ENCODE measurements at places on chromosomes 3 and 15.
A peak's percentile ranks its signal among the peaks of the same experiment; 100 is the strongest.

DNA sequence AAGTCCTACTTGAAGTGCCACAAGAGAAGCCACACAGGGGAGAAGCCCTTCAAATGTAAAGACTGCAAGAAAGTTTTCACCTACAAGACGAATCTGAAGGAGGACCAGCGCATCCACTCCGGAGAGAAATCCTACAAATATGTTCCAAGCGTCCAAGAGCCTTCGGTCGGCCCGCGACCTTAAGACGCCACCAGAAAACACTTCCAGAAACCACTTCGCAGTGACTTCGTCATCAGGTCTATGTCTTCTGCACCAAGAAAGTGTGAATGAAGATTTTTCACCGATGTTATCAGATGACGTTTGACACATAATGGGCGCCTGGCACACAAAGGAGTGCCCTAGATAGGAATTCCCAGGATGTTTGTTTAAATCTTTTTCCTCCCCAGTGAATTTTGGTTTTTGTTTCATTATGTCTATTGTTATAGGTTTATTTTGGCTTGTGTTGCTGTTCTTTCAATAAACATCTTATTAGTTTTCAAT, 24.1 kb upstream of the ARPIN start:
- DNase-seq = no peak

GRCh38 chr3:141561426-141562034, 74.7 kb downstream of the RASA2 start:
- DNase-seq = peak; percentile 9

GRCh38 chr15:90326441-90326840, 25.6 kb upstream of the ZNF774 start:
- DNase-seq = no peak

- DNase-seq = no peak
These were observed 13.1 kb upstream of the ZBTB38 start for GRCh38 chr3:141355242-141355641.

DNA sequence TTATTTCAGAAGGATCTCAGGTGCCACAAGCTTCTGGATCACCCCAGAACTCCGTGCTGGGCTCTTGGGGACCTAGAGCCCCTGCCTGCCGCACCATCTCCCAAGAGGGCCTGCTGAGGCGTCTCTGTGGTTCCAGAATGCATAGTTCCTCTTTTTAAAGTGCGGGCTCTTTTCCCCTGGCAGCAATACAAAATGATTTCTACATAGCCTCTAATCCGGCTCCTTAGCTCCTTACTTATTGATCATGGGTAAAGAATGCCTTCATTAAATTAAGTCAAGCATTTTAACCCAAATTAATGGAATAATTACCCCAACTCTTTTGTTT, 121.9 kb downstream of the ATP10A start:
- DNase-seq = no peak

DNA sequence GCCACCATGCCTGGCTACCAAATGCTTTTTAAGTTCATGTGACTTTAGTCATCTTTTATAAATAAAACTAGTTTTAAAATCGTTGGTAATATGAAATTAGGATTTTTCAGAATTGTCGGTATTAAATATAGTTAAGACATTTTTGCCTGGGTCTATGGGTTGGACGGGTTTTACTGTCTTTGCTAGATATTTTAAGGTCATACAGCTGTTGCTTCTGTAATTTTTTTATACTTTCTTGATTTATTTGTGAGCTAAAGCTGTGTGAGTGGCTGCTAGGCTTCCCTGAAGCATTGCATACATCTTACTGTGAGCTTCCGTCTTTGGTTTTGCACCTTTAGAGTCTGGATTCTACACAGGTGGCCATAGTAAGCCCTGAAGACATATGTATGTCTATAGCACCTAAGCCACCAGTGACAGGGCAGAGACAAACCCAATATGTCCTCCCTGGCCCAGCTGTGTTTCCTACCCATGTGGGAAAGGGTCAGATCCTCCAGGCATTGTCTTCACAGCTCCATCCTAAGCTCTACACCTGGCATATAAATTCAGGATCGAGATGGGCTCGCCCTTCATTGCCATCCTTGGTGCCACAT, 16.6 kb upstream of the ZNF710 start:
- no peak for DNase-seq

- no peak for DNase-seq
These were observed 828.2 kb upstream of the CFAP20DC start for GRCh38 chr3:59878038-59878427.

DNA sequence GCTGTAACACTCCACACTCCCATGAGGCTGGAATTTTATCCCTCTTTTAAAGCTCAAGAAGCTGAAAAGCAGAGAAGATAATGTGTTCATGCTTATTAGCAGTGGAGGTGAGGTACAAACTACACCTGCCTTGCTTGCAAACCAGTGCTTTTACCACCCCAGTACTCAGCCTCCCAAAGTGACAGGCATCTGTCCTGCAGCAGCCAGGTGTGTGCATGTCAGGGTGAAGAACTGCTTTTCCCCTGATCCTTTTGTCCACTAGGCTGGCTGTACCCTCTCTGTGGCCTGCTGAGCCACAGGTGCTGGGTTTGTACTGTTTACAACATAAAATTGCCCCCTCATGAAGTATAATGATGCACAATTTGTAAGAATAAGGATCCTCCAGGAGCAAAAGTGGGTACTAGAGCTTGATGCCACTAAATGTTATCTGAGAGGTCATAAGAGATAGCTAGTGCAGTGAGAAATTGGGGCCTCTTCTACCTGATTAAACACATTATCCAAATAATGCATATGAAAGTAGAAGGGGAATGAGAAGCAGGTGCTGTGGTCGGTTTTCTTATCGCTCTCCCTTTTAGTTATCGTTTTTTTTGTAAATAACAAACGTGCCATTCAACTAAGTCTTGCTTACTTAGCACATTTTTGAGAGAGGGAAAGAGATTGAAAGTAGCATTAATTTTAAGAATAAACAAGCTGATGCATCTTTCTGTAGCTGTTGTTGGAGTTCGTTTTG, 39.2 kb upstream of the GADL1 start:
- no peak for DNase-seq

DNA sequence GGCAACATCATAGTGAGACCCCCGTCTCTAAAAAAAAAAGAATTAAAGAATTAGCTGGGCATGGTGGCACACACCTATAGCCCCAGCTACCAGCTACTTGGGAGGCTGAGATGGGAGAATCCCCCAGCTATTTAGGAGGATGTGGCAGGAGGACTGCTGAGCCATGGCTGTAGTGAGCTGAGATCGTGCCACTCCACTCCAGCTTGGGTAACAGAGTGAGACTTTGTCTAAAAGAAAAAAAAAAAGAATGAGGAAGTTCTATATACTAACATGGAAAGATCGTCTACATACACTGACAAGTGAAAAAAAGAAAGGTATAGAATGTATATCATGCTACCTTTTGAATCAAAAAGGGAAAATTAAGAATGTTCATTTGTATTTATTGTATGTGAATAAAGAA, 83.9 kb upstream of the CDAN1 start:
- no peak for DNase-seq

DNA sequence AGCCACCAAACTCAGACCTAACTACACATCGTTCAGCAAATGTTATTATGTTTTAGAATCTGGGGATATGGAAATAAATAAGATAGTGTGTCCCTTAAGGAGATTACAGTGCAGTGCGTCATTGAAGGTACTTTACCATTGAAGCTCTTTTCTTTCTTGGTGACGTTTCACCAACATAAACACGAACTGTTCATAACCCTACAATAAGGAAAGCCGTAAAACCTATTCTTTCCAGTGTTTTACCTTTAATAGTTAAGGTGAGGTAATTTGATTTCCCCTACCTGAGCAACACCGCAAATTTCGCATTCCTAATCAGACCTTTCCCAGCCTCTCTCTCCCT, 826 bp downstream of the CCDC66 start:
- DNase-seq = no peak

- no peak for DNase-seq
These were observed 309.2 kb downstream of the MAGI1 start for GRCh38 chr3:65729555-65729954.

DNA sequence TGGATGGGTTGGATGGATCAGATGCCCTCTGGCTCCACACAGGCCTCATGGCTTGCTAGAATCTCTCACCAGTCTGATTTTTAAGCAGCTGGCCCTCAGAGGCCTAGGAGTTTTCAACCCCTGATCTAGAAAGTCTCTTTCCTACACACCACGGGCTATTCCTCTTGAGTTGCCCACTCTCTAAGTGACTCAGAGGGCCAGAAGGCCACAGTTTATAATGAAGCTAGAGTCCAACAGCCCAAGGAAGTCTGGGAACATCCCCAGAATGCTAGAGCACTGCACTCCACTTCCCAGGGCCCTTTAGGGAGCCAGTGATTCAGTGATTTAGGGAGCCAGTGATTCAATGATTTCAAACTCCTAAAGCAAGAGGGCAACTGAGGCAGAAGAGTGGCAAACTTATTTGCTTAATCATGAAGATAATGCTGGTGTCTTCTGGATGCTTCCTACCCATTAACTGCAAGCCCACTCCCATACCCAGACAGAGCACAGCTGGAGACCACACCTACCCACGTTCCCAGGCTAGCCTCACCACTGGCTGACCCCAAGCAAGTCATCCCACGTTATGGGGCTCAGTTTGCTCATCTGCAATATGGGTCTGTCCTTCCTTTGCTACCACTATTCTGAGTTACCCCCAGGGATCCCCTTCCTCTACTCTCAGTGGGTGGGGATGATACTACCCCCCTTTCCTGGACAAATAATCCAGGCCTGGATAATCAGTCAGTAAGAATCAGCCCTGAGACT, 36.7 kb downstream of the ABTB1 start:
- no peak for DNase-seq

DNA sequence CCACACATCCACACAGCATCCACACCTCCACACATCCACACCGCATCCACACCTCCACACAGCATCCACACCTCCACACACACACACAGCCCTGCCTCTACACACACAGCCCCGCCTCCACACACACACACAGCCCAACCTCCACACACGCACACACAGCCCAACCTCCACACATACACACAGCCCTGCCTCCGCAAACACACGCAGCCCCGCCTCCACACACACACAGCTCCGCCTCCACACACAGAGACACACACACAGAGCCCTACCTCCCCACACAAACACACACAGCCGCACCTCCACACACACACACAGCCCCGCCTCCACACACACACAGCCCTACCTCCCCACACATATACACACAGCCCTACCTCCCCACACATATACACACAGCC, 4.7 kb downstream of the MESP1 start:
- DNase-seq = no peak

- DNase-seq = no peak
These were observed 494.2 kb downstream of the FOXP1 start for GRCh38 chr3:71089271-71089847.

- no peak for DNase-seq
These were observed 346.5 kb upstream of the CNTN4 start for GRCh38 chr3:1752205-1752604.

- no peak for DNase-seq
These were observed 59.9 kb upstream of the COL8A1 start for GRCh38 chr3:99578339-99578970.

GRCh38 chr15:85474700-85475316, 94.4 kb downstream of the AKAP13 start:
- DNase-seq = no peak

DNA sequence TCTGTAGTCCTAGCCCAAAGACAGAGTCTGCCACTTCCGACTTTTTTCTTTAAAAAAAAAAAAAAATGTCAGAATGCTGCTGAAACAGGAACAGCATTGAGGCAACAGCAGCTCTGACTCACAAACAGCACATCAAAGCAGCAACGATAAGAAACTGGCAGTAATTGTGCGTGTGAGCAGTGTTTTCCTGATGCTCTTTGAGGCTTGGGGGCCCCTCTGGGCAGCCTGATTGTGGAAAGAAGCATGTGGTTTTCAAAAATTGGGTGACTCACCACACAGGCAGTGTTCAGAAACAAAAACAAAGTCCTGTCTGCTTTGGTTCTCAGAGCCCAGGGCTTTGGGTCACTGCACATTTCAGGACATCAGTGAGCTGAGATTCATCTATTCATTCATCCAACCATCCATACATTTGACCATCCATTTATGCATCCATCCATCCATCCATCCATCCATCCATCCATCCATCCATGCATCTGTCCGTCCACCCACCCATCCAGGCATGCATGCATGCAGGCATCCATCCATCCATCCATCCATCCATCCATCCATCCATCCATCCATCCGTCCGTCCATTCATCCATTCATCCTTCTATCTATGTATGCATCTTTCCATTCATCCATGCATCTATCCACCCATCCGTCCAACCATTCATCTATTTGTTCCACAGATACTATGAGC, 308.4 kb downstream of the RPLP1 start:
- DNase-seq = no peak

DNA sequence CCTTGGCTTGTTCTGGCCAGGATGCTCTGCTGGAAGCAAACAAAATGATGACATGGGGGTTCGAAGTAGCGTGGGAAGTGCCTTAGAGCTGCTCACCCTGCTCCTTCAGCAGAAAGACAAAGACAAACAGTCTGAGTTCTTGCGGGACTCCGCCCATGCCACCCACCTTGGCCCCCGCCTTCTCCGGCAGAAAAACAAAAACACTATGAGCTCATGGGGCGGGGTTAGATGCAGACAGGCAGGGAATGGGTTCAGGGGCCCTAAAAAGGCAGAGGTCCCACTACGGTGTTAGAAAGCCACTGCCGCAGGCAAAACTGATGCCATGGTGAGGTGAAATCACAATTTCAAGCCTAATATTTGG, 9.7 kb upstream of the NCKIPSD start:
- no peak for DNase-seq

DNA sequence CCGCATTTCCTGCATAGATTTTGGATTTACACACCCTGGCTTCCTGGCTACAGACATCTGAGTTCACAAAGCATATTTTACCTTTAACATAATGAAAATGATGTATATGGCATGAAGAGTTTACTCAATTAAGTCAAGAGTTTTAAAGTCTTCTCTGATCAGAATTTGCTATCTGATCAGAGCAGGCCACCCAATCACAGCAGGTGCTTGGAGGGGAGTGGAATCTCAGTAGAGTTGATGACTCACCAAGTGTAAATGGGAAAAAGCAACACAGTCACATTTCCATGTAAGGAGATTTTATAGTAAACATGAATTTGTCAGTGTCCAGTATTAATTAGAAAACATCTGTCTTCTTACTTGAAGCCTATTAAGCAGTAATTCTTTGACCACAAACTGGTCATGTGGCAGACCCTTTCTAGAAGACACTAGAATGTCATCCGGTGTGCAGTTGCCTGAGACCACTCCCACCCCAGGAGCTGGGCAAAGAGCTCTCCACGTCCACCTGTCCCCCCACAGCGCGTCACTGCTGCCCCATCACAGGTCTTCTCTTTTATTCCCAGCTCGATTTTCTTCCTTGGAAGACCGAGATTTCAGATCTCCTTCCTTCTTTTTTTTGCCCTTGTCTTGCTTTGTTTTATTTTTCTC, 10.8 kb downstream of the MESD start:
- DNase-seq = no peak

DNA sequence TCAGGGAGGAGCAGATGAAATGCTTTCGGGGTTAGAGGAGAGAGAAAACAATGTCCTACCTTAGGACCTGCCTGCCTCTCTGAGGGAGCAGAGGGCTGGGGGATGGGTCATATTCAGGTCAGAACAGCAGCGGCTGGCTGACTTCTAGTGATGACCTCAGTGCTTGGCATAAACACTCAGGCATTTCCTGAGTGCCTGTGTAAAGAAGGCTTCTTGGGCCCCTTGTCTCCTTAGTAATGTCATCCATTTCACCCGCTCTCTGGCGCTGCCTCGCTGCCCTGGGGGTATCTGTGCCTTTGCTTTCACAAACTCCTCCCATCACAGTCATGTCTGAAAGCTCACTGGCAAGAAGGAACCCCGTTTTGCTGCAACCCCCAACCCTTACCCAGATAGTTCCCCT, 82.9 kb upstream of the GSK3B start:
- DNase-seq = no peak
